ENCODE measurements at places on chromosomes 1 and 21.

GRCh38 chr1:114015075-114015474 lies 35.8 kb downstream of the OLFML3 start:
- no peak overlapping the region for H3K4me3 ChIP-seq
- peaks cover 37% of the 10 kb centered on the region for H3K27me3 ChIP-seq
- no peak for DNase-seq
- H3K27ac ChIP-seq = no peak overlapping the region
- no peaks in the 10 kb centered on the region for H3K4me1 ChIP-seq

- peaks cover 62% of the 10 kb centered on the region for H3K4me1 ChIP-seq
- DNase-seq = peak; percentile 65
- peak overlapping the region; percentile 98 for H3K27ac ChIP-seq
- no peaks in the 10 kb centered on the region for H3K36me3 ChIP-seq
Observed at GRCh38 chr1:175208773-175209492, 16.4 kb upstream of the KIAA0040 start.

DNA sequence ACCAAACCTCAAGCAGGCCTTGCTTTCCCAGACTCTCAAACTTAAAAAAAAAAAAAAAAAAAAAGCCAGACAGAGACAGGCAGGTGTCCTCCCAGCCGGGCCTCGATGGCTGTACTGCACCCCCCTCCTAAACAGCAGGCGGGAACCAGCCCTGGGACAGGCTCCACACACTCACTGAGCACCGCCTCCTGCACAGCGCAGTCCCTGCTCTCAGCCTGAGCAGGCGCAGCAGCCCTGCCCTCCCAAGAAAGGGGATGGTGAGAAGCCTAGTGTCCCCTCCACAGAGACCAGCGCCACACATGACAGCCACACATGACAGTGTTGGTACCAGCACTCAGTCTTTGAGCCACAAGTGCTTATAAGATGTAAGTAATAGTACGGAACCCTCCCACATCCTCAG lies 11.9 kb downstream of the MX2 start:
- peaks cover 22% of the 10 kb centered on the region for H3K36me3 ChIP-seq
- no peak overlapping the region for H3K27ac ChIP-seq
- H3K27me3 ChIP-seq = no peaks in the 10 kb centered on the region
- no peak for DNase-seq

DNA sequence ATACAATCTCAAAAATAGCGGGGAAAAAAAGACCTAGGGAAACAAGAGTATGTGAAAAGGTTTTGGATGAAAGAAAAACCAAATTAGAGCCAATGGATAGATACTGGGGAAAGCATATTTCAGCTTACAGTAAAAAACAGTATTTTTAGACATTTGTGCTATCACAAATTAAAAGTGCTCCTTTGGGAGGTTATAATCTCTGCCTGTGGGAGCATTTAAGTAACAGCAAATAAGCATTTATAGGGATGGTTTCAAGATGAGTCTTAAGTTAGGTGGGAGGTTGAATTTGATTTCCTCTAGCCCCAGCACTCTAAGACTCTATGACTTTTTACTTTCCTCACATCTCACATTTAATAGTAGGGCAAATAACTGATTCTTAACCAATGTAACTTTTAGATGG lies 79.6 kb upstream of the SLFNL1 start:
- DNase-seq = no peak
- no peak overlapping the region for H3K27ac ChIP-seq
- H3K27me3 ChIP-seq = no peaks in the 10 kb centered on the region
- no peak overlapping the region for H3K4me3 ChIP-seq
- H3K4me1 ChIP-seq = peaks cover 56% of the 10 kb centered on the region
- H3K36me3 ChIP-seq = no peaks in the 10 kb centered on the region

GRCh38 chr1:50921029-50921428 lies 39.0 kb downstream of the FAF1 start:
- H3K27ac ChIP-seq = no peak overlapping the region
- H3K4me1 ChIP-seq = peaks cover 35% of the 10 kb centered on the region
- H3K4me3 ChIP-seq = no peak overlapping the region
- no peaks in the 10 kb centered on the region for H3K27me3 ChIP-seq
- peaks cover 13% of the 10 kb centered on the region for H3K36me3 ChIP-seq

DNA sequence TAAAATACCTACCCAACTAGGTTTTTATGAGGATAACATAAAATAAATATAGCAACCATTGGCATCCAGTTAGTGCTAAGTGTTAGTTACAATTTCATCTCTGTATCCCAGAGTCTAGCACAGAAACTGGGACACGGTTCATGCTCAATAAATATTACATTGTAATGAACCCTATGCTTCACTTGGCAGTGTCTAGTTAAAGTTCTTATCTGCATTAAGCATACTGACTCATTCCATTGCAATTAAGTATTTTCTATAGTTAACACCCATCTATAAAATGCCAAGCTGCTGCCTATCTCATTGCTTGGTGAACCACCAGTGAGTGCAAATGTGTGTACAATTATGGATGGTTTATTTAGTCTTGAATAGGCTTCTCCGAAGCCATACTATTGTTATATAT lies 15.2 kb downstream of the CHML start:
- no peak overlapping the region for H3K4me3 ChIP-seq
- H3K27ac ChIP-seq = no peak overlapping the region
- no peak for DNase-seq
- H3K4me1 ChIP-seq = peaks cover 42% of the 10 kb centered on the region
- H3K36me3 ChIP-seq = no peaks in the 10 kb centered on the region

- no peaks in the 10 kb centered on the region for H3K4me1 ChIP-seq
- peaks cover 42% of the 10 kb centered on the region for H3K27me3 ChIP-seq
- H3K36me3 ChIP-seq = no peaks in the 10 kb centered on the region
- no peak for DNase-seq
- no peak overlapping the region for H3K4me3 ChIP-seq
- no peak overlapping the region for H3K27ac ChIP-seq
Observed at GRCh38 chr1:50047916-50048694, 24.4 kb upstream of the AGBL4 start.

- no peaks in the 10 kb centered on the region for H3K4me1 ChIP-seq
- H3K4me3 ChIP-seq = no peak overlapping the region
- peak overlapping the region; percentile 63 for H3K27ac ChIP-seq
Observed at GRCh38 chr1:11071463-11072215, 11.8 kb upstream of the SRM start.

GRCh38 chr1:234775477-234776246 lies 165.7 kb upstream of the IRF2BP2 start:
- H3K27me3 ChIP-seq = no peaks in the 10 kb centered on the region
- peaks cover 25% of the 10 kb centered on the region for H3K4me1 ChIP-seq
- H3K4me3 ChIP-seq = no peak overlapping the region
- DNase-seq = no peak
- H3K36me3 ChIP-seq = no peaks in the 10 kb centered on the region
- no peak overlapping the region for H3K27ac ChIP-seq

- H3K4me1 ChIP-seq = peaks cover 21% of the 10 kb centered on the region
- peak overlapping the region; percentile 90 for H3K27ac ChIP-seq
- no peak overlapping the region for H3K4me3 ChIP-seq
- no peak for DNase-seq
- no peaks in the 10 kb centered on the region for H3K36me3 ChIP-seq
Observed at GRCh38 chr1:114499478-114499877, 11.5 kb downstream of the TRIM33 start.

- H3K27ac ChIP-seq = no peak overlapping the region
- no peak for DNase-seq
- no peaks in the 10 kb centered on the region for H3K27me3 ChIP-seq
- H3K4me1 ChIP-seq = peaks cover 9% of the 10 kb centered on the region
- H3K4me3 ChIP-seq = no peak overlapping the region
- H3K36me3 ChIP-seq = peaks cover 29% of the 10 kb centered on the region
Observed at GRCh38 chr1:25487628-25488027, 55.8 kb upstream of the LDLRAP1 start.

- no peak overlapping the region for H3K27ac ChIP-seq
- peaks cover 38% of the 10 kb centered on the region for H3K36me3 ChIP-seq
- H3K4me3 ChIP-seq = no peak overlapping the region
- no peaks in the 10 kb centered on the region for H3K4me1 ChIP-seq
- H3K27me3 ChIP-seq = no peaks in the 10 kb centered on the region
Observed at GRCh38 chr1:228302086-228302485, 94.2 kb downstream of the OBSCN start.

DNA sequence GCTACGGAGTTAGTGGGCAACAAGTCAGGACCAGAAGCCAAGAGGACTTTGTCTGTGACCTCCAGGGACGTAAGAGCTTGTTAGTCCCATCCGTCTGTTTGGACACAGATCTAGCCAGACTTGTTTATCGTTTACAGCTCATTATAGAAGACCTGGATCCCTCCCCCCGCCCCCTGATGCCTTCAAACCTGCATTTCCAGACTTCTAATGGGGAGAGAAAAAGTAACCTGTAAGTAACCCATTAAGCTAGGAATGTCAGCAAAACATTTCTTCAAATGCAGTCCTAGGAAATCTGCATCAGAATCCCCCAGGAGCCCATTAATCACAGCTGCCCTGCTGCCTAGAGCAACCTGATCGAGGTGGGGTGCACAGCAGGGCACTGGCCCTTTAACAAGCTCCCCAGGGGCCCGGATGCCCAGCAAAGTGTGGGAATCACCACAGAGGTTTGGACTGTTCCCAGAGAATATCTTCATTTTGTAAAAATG lies 1.4 kb upstream of the MAD2L2 start:
- peak overlapping the region; percentile 98 for H3K4me3 ChIP-seq
- H3K27ac ChIP-seq = no peak overlapping the region
- H3K27me3 ChIP-seq = no peaks in the 10 kb centered on the region
- H3K36me3 ChIP-seq = no peaks in the 10 kb centered on the region

DNA sequence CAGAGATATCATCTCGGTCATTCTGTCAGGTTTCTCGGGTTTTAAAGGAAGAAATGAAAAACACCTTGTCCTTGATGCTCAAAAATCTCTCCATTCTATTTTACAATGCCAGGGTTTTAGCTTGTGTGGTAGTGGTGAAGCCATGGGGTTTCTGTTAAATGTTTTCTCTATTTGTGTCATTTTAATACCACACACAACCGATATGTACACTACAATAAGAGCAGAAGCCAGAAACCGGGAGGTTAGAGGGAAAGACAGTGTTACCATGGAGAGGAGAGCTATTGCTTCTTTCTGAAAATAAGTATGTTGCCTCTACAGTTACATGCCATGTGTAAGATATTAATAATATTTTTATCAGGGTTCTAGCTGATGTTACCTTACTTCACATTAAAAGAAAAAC lies 2.8 kb downstream of the SLC35D1 start:
- no peak for DNase-seq
- H3K36me3 ChIP-seq = peaks cover 7% of the 10 kb centered on the region
- no peak overlapping the region for H3K27ac ChIP-seq

- peaks cover 37% of the 10 kb centered on the region for H3K27me3 ChIP-seq
- no peaks in the 10 kb centered on the region for H3K4me1 ChIP-seq
- H3K36me3 ChIP-seq = no peaks in the 10 kb centered on the region
- no peak overlapping the region for H3K27ac ChIP-seq
- DNase-seq = no peak
- H3K4me3 ChIP-seq = no peak overlapping the region
Observed at GRCh38 chr1:15328351-15329103, 81.2 kb upstream of the EFHD2 start.

DNA sequence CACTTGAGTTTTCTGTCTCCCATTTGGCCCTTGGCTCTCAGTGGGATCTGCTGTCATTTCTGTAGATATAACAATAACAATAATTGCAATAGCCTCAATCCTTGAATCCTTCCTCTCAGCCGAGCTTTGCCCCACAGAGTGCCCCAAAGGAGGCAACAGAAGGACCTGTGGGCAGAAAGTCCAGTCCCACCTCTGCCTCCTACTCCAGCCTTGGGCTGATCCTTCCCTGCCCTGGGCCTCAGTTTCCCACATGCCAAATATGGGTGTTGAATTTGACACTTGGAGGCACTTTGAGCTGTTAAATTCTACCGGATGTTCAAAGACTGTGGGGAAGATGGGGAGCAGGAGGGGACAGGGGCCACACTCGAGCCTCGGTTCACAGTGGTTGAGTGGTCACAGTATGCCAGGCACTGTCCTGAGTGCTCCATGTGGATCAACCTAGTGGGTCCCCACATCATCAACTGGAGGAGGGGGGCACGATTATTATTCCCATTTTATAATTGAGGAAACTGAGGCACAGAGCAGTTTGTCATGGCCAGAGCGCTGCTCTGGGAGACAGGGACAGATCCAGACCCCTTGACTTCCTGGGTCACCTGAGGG lies 307.1 kb downstream of the MATN1 start:
- H3K27ac ChIP-seq = no peak overlapping the region
- no peaks in the 10 kb centered on the region for H3K4me1 ChIP-seq
- no peak overlapping the region for H3K4me3 ChIP-seq
- peaks cover 11% of the 10 kb centered on the region for H3K27me3 ChIP-seq
- DNase-seq = no peak

GRCh38 chr1:48556186-48556850 lies 84.3 kb upstream of the SPATA6 start:
- H3K27me3 ChIP-seq = peaks cover 19% of the 10 kb centered on the region
- no peaks in the 10 kb centered on the region for H3K4me1 ChIP-seq
- H3K4me3 ChIP-seq = no peak overlapping the region
- H3K36me3 ChIP-seq = no peaks in the 10 kb centered on the region

All from naive B cell (primary cell).